Muscle of leg (tissue), 16 donors: ENCODE measurements at places on chromosomes 11 and 22. TPM values are rescaled to one million over a fixed set of nuclear protein-coding genes. Genes with fewer than 3 reads are reported as not detected.

ALX4 gene
- polyA plus RNA-seq = 6.7 TPM

DNA sequence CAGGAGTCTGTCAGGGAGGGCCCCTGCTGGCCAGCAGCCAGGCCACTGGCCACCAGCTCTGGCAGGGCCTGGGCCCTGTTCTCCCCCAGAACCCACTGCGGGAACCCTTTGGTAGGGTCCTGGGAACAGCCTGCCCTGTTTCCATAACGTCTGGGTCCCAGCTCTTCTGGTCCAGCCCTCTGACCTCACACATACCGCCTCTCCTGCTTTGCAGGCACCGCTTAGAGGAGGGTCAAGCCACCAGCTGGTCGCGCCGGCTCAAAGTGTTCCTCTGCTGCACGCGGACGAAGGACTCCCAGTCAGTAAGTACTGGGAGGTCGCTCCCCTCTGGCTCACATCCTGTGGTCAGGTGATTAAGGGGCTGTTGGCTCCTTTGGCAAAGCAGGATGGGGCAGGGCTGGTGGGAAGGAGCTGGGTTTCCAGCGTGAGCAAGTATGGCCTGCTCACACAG is 26.6 kb upstream of the MYRF start:
- DNase-seq = no peak

- DNase-seq = no peak
These were observed 224.1 kb downstream of the CADM1 start for GRCh38 chr11:115279813-115280761.

CYP2D6 gene
- polyA plus RNA-seq = 2.4 TPM

DNA sequence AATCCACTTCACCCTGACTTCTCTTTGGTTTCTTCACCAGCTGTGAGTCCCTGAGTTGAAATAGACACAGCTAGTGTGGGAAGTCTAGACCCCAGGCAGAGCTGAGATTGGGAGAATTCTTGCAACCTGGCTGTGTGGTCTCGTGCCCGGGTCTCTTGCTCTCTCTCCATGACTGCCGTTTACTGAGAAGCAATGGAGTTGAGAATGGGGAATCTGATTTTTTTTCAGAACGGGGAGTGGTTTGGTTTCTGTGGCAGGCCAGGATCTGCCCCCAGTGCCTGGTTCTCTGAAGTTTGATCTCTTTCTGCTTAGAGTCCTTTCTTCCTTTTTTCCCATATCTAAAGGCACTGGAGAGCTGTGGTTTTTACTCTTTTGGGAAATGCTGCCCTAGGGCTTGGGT is 1.5 kb downstream of the SIDT2 start:
- DNase-seq = peak; percentile 43

- DNase-seq = no peak
These were observed 15.3 kb upstream of the PTS start for GRCh38 chr11:112210890-112211289.

- no peak for DNase-seq
These were observed 132.5 kb downstream of the HIPK3 start for GRCh38 chr11:33389635-33390034.

TECTA gene
- polyA plus RNA-seq = 1.3 TPM

DNA sequence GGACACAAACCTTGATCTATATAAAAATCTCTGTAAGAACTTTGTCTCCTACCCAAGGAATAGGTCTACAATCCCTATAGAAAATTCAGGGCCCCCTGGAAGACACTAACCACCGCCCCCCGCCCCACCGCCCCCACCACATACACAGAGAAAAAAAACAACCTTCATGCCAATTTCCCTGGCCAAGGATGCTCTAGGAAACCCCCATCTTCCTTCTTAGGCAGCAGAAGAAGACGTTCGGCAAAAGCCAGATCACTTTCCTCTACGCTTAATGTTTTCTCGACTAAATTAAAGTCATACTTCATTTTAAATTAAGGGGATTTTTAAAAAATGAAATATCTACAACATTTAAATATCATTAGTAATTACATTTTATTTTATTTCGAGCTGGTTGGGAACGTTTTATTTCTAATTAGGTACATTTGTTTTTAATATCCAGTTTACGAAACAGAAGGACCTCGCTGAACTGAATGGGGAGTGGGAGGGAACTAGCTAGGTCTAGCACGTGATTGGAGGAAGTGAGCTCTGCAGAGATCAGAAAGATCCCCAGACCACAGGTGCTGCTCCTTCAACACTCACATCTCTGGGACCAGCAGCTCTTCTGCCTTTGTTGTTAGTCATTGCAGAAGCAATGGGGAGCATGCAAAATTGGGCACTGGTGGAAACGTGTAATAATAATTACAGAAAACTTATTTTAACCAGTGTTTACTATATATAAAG is 472.3 kb downstream of the MN1 start:
- DNase-seq = peak; percentile 41

TENM4 gene
- 11.5 TPM for polyA plus RNA-seq

- DNase-seq = peak; percentile 92
These were observed at the start of gene SLC25A22 for GRCh38 chr11:798093-798713. SLC25A22 (minus strand) TSS chr11:798281; CDS start chr11:795006, 3,275 bp downstream.

DNA sequence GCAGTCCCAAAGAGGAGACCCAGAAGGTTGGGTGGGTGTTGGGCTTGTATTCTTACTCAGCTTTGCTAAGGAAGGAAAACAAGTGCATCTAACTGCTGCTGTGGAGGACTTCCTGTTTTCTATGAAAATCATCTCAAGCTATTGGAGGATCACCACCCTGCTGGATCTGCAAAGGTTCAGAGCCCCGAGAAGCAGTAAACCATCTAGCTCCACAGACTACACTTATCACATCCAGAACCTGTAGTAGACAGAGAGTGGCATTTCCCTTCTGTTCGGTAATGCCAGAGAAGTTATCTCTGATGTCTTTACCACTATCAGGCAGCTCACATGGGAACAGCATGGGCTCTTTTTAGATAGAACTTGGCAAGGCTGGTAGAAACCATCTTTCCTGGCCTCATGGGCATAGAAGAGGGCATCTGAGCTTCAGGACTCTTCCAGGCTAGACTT is 21.7 kb downstream of the KCNJ1 start:
- DNase-seq = no peak

- no peak for DNase-seq
These were observed 8.2 kb downstream of the ALX4 start for GRCh38 chr11:44301564-44302271.

DNA sequence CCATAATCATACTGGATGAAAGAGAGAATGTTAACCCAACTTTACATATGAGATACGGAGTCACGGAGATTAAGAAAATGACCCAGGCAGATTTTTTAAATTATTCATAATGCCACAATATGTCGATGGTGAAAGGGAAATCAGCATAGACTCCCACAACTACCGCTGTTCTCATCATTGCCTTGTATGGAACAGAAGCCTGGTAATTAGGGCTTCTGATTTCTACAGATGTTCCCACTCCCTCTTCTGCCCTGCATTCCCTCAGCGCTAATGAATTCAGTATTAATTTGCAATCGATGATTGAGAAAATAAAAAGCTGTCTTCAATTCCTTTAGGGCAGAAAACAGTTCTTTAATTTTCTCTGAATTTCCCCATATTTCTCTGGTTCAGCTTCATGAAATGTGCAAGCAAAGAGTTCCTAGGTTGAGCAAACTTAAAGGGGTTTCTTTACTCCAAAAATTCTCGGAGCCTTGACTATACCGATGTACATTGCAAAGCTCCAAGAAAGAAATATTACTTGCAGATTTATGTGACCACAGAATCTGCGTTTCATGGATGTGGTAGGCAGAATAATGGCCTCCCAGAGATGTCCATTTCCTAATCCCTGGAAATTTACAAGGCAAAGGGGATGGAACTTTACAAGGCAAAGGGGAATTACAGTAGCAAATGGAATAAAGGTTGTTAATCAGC is 134.9 kb upstream of the ZC3H12C start:
- DNase-seq = no peak

- no peak for DNase-seq
These were observed 79.7 kb upstream of the SLC5A12 start for GRCh38 chr11:26801601-26802000.

SLC17A6 gene
- not detected for polyA plus RNA-seq

GRCh38 chr22:44026630-44027511 is 2.8 kb downstream of the PARVB start:
- DNase-seq = peak; percentile 85

MRPL16 gene
- polyA plus RNA-seq = 37.1 TPM

DNA sequence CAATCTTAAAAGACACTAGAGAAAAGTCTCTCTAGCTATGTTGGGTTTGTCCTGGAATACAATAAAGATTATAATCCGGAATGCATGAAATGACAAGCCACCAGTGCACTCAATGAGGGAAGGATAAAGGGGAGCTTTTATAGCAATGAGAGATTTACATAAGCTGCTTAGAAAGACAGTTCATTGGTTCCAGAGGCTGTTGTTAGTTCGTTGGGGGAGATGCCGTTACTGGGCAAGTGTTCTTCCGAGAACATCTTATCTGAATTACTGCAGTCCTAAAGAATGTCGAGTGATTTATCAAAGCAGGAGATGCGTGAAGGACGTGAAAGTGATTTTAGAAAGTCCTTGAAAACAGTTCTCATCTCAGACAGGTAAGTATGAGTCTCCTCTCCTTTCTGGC is 33.6 kb downstream of the SYN3 start:
- no peak for DNase-seq

UPK3A gene
- polyA plus RNA-seq = not detected

GRCh38 chr22:50218996-50219727 is 18.4 kb downstream of the SELENOO start:
- peak; percentile 78 for DNase-seq

OR4C16 gene
- not detected for polyA plus RNA-seq

DNA sequence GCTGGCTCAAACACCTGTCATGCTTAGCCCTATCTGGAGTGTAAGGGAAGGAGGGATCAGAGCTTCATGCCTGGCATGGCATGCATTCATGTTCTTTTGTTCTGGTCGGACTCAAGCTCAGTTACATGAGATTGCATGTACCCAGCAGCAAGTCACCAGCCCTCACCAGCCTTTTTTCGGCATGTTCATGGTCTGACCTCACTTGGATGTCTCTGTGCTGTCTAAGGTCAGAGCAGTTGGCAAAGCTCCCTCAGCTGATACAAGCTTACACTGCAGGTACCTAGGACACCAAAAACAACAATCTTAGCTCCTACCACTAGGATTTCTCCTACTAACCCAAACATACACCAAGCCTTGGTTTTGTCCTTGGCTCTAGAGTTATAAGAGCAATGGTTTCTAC is 152.6 kb downstream of the BARX2 start:
- DNase-seq = no peak

DNA sequence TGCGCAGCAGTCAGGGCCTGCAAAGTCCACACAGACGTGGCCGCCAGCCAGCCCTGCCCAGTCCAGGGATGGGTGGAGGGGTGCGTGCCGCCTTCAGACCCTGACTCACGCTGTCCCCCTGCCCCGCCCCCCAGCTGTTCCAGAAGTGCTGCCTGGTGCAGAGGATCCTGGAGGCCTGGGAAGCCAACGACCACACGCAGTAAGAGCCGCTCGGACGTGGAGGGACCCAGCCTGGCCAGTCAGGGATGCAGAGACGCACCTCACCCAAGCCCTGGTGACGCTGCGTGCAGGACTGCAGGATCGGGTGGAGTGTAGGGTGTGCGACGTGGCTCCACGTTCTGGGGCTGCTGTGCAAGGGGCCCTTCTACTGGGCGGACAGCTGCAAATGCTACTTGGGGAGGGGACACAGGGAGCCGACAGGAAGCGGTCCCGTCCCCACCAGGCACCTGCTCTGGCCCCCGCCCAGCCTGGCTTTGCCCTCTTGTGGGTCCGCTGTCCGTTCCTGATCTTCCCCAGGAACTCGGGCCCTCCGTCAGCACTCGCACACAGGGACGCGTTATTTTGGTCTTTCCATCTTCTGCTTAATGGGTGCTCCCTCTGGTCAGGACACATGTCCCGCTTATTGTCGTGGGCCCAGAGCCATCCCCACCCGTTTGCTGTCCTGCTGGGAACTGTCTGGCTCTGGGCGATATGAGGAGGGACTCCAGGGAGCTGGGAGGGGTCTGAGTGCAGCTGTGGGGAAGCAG is 42.5 kb downstream of the SBF1 start:
- DNase-seq = no peak

- no peak for DNase-seq
These were observed 2.8 kb upstream of the NARS2 start for GRCh38 chr11:78577495-78577894.

DNA sequence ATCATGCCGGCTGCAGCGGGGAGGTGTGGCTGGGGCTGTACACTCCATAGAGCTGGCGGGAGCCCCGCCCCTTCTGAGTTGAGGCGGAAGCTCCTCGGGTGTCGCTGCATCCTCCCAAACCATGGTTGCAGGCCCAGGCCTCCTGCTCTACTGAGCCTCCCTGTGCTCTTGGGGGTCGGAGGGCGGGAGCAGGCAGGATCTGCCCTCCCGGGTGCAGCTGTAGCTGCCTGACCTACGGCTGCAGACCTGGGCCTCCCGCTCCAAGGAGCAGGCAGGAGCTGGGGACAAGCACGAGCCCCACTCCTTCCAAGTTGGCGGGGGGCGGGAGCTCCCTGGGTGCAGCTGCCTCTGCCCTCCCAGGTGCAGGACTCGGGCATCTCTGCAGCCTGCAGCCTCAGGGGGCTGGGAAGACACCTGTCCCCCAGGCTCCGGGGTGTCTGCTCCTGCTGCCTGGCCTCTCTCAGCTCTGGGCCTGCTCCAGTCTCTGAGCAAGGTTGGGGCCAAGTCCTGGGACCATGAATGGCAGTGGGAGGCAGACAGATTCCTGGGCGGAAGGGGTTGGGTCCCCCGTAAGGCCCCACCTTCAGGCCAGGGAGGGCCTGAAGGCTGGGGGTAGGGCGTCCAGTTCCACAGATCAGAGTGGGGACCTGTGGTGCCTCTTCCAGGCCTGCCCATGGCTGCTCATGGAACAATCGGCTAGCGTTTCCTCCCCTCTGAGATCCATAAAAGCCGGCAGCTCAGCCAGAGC is 46.4 kb upstream of the SC5D start:
- no peak for DNase-seq

GRCh38 chr11:61899146-61899841 is 7.9 kb upstream of the FADS3 start:
- DNase-seq = peak; percentile 78

DNA sequence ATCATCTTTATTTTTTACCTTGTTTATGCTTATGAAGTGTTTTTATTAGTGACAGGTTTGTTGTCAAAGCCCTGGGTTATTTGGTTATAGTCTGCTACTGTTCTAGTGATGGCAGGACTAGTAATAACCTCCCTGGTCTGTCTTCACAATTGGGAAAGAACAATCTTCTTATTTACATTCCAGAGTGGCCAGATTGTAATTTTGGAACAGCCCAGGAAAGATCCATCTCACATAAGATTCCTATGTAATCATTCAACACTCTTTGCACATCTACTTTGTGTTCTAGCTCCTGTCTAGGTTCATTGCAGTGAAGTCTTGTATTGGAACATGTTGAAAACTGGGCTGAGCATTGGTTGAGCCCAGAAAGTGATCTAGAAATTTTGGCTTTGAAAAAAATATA is 63.8 kb downstream of the CYB5R2 start:
- no peak for DNase-seq

GRCh38 chr11:115069599-115069998 is 391.3 kb downstream of the NXPE2 start:
- no peak for DNase-seq

DNA sequence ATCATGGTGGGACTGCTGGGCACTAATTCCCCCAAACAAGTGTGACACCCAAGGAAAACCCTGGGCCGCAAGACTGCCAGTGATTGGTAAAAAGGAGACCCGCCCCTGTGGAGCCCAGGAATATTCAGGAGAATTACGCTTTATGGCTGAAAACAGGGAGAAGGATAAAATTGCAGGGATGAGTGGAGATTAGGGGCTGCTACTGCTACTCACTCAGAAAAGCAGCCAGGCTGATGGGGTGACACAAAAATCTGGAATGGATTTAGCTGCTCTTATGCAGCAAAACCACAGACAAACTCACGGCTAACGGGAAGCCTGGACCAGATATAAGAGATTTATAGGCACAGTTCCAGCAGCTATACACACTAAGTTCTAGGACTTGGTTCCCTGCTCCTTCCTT is 4.4 kb upstream of the FBXO3 start:
- DNase-seq = peak; percentile 93
